Bone marrow (tissue), 2 donors: ENCODE measurements at places on chromosomes 5 and 9.
A peak's percentile ranks its signal among the peaks of the same experiment; 100 is the strongest.

- DNase-seq = no peak
Measured at GRCh38 chr9:90867101-90867500, 65.5 kb downstream of the SYK start.

- no peak for DNase-seq
Measured at GRCh38 chr9:68983008-68983411, 30.9 kb downstream of the PRKACG start.

DNA sequence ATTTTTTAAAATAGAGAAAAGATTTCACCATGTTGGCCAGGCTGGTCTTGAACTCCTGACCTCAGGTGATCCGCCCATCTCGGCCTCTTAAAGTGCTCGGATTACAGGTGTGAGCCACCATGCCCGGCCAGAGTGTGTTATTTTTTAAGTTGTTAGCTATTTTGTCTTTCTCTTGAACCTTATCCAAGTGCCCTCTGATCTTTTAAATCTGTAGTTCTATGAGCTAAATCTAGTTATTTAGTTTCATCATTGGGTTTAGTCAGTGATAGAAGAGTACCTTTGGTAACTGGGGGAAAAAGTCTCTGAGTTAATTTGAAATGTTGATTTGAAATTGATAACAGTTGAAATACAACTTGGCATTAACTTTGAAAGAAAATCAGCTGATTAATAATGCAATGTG lies 88.3 kb downstream of the NNT start:
- no peak for DNase-seq

- no peak for DNase-seq
Measured at GRCh38 chr5:150853561-150853960, 7.2 kb downstream of the IRGM start.

DNA sequence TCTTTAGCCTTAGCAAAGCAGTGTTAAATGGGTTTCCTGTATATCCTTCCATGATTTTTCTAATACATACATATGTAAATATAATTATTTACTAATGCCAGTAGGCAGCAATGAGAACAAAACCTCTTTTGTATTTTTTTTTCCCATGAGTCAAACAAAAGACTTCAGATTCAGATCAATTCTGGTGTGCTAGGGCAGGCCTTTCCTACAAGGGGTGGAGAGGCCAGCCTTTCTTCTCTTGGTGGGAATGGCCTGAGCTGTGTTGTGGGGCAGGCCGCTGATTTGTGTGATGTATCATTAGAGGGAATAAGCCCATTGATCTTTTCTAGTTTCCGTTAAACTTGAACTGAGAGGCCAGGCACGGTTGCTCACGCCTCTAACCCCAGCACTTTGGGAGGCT lies 115.5 kb upstream of the DMRT1 start:
- DNase-seq = no peak

DNA sequence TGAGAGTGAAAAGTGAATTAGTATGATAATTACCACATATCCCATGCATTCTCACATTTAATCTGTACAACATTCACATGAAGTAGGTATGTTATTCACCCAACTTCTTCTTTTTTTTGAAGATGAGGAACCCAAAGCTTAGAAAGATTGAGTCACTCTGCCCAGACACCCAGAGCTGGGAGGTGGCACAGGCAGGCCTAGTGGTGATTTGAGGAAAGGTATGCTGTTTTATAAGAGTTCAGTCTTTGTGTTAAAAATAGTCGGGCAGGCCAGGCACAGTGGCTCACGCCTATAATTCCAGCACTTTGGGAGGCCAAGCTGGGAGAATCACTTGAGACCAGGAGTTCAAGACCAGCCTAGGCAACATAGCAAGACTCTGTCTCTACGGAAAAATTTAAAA lies 285.3 kb downstream of the NR3C1 start:
- DNase-seq = peak; percentile 91

DNA sequence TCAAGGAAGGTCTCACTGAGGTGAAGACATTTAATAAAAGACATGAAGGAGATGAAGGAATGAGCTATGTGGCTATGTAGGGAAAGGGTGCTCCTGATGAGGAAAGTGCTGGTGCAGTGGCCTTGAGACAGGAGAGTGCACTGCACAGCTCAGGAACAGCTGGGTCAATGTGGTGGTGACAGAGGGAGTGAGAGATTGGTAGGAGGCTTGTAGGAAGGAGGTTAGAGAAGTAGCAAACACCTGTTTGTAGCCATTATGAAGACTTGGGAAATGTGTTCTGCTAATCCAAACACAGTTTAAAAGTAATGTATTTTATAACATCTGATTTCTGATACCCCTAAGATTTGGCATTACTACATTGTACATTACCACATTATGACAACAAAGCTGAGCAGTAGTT lies 115.1 kb upstream of the MTAP start:
- no peak for DNase-seq

GRCh38 chr9:82488313-82489200 lies 500.0 kb downstream of the SPATA31D1 start:
- DNase-seq = no peak
